CD4-positive, alpha-beta T cell treated with Interleukin-1 beta for 1 hour (primary cell): ENCODE measurements at places on chromosomes 5 and 9.
A peak's percentile ranks its signal among the peaks of the same experiment; 100 is the strongest.

- DNase-seq: no peak
These were observed 168.9 kb upstream of the NFIB start for GRCh38 chr9:14482856-14483255.

DNA sequence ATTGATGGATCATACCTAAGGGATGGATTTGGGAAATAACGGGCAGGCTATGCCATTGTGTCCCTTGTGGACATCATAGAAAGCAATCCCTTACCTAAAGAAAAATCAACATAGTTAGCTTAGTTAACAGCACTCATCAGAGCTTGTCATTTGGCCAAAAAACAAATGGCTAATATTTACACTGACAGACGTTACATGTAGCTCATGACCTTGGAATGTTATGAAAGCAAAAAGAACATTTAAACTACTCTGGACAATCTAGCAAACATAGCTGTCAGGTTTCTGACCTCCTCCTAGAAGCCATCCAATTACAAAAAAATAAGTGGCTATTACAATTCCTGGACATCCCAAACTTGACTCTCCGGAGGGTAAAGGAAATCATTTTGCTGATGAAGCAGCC lies 23.8 kb downstream of the TMEM232 start:
- no peak for DNase-seq

DNA sequence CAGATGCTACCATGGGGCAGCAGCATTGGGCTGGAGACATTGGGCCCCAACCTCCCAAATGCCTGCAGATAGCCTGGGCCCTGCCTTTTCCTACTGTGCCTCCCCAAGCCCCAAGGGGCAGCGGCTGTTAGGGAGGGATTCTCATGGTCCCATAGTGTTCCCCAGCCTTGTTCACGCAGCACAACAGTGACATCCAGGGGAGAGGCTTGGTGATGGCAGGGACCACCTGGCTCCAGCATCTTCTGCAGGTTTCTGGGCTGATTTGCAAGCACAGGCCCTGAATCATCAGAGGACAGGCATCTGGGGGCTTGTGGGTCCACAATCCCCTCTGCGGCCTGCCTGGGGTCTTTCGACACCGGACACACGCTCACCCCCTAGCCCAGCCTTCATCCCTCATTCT lies 354.6 kb downstream of the SLIT3 start:
- no peak for DNase-seq

DNA sequence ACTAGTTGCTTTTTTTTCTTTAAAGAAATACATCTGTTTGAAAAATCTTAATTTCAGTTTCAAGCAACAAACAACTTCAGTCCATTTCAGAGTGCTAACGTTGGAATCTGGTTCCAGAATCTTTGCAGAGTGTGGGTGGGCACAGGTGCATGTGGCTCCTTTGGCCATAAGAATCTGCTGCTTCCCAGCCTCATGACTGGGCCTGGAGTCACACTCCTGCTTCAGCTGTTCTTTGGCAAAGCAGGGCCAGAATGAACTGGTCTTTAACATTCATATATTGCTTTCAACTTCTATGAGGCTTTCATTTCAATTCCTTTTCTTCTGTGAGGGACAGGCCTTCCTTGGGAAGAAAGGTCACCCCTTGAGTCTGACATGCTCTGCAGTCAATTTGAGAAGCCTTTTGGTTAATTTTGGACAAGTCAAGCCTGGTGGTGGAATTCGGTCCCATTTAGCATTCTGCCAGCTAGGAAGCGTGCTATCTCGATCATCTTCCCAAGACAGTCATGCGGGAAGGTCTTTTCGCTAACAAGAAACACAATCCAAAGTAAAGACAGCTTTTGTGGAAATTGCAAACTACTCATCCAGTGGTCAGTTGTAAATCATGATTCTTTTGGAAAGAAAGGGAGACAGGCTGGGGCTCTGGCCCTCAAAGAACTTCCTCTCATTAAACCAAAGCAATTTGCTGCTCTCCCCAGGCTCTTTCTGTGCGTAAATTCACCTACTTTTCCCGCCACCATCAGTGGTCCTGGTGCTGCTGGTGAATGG lies 55.2 kb downstream of the SLC1A3 start:
- DNase-seq: no peak

- DNase-seq: no peak
These were observed 17.0 kb upstream of the LRRC14B start for GRCh38 chr5:174291-174600.

DNA sequence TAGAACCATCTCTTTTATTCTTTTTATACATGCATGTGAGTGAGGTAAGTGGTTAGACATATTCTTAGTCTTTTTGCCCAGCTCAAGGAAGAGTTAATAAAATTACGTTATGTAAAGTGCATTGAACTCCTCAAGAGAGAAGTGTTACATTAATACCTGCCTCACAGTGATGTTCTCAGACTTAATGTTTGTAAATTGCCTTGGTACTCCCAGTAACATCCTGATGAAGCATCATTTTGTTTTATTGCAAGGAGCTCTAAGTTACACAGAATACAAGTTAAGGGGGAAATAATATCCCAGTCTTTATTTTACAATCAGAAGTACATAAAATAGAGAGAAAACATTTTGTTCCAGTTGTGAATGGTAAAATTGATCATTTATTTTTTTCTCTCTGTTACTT lies 89.5 kb upstream of the ARRDC3 start:
- no peak for DNase-seq

DNA sequence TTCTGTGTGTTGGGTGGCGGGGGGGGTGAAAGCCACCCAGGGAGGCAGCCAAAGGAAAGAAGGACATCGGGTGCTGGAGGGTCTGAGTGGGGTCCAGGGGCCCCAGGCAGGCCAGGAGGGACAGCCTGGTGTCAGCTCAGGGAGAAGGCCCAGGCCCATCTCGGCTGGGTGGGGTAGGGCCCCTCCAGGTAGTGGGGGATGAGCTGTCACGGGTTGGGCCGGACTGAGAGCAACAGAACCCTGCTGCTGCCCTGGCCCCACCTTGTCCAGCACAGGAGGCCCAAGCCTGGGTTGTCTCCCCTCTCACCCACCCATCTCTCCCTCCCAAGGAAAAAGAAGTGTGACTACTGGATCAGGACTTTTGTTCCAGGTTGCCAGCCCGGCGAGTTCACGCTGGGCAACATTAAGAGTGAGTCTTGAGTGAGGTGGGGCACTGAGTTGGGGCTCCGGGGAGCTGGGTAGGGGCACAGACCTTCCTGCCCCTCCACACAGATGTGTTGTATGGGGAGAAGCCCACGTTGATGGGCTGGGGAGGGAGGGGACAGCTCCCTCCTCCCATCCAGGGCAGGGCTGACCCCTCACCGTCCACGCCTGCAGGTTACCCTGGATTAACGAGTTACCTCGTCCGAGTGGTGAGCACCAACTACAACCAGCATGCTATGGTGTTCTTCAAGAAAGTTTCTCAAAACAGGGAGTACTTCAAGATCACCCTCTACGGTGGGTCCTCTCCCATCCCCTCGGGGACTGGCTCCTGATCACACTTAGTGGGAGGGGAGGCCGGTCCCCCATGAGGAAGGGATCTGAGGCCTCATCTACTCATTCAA lies 2.3 kb downstream of the LCN2 start:
- DNase-seq: no peak

DNA sequence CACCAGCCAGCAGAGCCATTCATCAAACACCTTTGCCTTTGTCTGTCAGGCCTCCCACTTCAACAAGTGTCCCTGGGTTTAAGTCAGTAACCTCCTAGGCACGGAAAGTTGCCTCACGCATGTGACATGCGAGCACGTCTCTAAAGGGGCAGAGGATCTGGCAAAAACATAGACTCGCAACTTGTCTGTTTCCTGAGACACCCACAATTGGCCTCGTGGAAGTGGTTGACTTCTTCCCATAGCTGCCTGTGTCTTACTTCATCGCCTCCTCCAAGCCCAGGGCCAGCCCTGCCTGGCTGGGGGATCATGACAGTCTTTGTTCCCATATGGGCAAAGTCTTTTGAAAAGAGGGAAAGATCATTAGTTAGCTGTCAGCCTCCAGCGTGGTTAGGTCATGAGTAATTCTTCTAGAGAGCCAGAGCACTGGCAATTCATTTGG lies 35.5 kb upstream of the GLRX start:
- DNase-seq: no peak

DNA sequence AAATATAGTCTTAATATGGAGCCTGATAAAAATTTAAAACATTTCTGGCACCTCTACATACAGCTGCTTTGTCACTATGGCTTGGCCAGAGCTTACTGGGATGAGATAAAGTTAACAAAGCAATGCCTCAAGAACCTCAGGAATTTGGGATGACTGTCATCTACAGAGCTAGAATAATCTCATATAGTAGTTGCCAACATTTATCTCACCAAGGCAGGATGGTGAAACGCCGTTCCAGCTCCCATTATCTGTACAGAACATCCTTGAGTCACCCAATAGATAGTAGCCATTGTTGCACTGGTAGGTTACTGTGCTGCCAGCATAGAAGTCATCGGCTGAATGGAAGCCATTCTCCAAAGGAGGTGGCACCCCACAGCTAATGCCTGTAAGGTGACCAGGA lies 94.6 kb upstream of the TXNDC8 start:
- DNase-seq: no peak

- DNase-seq: no peak
These were observed at the start of gene CDH6 for GRCh38 chr5:31193591-31194467. TSS of gene CDH6 (plus strand) at chr5:31193686. CDS start at chr5:31267474, 73,788 bp downstream.

- DNase-seq: no peak
These were observed 1.3 kb downstream of the HAVCR2 start for GRCh38 chr5:157107508-157107907.

DNA sequence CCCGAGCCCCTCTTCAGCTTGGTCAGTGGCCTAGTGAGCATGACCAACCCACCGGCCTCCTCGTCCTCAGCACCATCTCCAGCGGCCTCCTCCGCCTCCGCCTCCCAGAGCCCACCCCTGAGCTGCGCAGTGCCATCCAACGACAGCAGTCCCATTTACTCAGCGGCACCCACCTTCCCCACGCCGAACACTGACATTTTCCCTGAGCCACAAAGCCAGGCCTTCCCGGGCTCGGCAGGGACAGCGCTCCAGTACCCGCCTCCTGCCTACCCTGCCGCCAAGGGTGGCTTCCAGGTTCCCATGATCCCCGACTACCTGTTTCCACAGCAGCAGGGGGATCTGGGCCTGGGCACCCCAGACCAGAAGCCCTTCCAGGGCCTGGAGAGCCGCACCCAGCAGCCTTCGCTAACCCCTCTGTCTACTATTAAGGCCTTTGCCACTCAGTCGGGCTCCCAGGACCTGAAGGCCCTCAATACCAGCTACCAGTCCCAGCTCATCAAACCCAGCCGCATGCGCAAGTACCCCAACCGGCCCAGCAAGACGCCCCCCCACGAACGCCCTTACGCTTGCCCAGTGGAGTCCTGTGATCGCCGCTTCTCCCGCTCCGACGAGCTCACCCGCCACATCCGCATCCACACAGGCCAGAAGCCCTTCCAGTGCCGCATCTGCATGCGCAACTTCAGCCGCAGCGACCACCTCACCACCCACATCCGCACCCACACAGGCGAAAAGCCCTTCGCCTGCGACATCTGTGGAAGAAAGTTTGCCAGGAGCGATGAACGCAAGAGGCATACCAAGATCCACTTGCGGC lies 1.8 kb downstream of the EGR1 start:
- DNase-seq: no peak

GRCh38 chr9:19174127-19174912 lies 47.0 kb upstream of the PLIN2 start:
- peak; percentile 62 for DNase-seq

GRCh38 chr9:22643541-22643940 lies 196.9 kb downstream of the DMRTA1 start:
- no peak for DNase-seq

GRCh38 chr9:127504887-127505251 lies 53.6 kb downstream of the LRSAM1 start:
- no peak for DNase-seq

GRCh38 chr5:133234911-133235310 lies 183.1 kb downstream of the HSPA4 start:
- DNase-seq: no peak

DNA sequence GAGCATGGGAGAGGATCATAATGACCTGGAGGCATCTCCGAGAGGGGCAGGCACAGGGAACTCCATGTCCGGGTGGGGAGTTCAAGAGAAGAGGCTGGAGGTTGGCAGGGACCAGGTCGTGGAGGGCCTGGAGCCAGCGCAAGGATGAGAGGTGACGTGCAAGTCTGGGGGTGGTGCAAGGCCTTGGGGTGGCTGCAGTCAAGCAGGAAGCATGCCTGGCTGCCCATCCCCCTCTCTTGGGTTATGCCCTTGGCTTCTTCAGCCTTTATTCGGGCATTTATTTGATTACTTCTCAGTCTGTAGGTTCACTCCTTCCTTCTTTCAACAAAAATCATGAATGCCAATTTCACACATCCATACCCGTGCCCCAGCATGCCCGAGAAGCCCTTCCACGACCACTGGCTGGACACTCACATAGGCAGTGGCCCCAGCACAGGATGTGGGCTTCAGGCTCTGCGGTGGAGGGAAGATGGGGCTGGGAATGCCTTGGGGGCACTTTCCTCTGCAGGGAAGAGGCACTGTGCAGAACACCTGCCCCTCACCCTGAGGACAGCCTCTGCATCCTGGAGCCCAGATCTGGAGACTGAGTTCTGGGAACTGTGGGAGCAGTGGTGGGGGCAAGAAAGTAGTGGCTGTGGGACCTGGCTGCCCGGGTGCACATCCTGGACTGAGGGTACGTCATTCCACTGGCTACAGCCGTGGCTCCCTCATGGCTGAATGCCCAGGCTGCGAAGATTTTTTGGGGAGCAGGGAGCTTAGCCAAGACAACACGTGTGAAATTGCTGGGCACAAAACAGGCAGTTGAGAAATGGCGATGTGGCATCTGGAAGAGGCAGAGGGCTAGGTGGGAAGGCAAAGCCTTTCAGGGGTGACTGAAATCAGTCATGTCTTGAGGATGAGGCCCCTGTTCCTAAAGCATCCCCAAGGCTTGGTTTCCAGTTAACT lies 38.6 kb downstream of the CRB2 start:
- DNase-seq: no peak

DNA sequence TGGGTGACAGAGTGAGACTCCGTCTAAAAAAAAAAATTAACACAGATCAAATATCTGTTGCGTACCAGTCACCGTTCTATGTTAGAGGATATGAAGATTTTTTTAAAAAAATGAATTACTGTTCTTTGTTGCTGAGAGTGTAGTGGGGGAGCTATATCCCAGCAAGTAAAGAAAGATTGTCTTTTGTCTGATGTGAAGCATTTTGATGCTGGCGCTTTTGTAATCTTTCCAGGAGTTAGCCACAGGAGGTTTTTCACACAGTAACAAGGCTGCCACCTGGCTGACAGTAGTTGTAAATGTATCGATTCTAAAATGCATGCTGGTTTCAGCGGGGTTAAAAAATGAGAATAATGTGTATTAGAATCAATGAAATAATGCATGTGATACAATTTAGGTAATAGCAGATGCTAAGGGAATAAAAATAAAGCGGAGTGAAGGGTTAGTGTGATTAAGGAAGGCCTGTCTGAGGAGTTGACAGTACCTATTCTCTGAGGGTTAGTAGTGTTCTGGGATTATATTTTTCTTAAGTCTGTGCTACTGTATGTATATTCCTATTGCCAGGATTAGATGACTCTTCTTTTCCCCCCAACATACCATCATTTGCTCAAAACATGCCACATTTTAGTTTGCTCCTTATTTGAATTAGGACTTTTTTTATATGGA lies 3.4 kb downstream of the LMNB1 start:
- DNase-seq: peak; percentile 51

GRCh38 chr9:17052626-17053025 lies 82.2 kb upstream of the CNTLN start:
- no peak for DNase-seq
